ENCODE measurements at places on chromosomes 5 and 9.

DNA sequence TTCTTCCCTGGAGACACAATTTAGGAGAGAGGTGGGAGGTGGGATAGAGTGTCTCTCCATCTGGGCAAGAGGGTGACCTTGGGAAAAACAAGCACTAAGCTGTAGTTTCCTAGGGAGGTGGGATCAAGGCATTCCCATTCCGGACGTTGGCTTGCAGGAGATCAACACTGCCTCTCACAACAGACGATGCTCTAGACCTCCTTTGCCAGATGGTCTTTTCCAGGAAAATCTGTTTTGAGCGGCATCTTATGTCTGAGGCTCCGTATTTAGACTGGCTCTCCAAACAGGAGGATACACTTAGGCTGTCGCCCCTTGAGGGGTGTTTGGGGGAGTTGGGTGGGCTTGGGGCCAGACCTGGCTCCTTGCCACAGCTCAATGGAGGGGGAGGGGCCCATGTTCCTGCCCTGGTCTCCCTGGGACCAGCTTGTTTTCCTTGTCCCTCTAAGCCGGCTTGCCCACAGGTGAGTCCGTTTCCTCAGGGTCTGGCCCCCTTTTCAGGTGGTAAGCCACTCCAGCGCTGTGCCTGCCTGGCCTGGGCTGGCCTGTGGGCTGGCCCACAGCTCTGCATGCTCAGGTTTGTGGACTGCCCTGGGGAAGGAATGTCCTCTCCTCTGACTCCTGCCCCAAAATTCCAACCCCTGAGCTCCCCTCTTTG, 2.4 kb downstream of the PSD2 start:
- no peak for DNase-seq

DNA sequence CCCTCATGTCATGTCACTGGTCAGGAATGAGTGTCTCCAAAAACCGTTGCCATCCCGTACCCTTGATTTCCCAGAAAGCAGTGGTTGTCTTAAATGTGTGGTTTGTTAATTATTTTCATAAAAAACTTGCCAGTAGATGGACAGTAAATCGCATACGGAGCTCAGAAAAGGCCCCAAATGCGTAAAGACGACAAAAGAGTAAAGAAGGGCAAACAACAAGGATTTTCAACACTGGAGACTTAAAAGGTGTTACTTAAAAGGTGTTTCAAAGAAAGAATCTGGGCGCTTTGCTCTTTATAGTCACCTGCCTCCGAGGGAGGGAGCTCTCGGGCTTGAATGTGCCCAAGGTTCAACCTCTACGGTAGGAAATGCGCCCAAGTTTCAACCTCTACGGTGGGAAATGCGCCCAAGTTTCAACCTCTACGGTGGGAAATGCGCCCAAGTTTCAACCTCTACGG, 734 bp downstream of the KIF27 start:
- peak; percentile 69 for DNase-seq

GRCh38 chr9:136014924-136015633, 53.9 kb upstream of the UBAC1 start:
- no peak for DNase-seq

- no peak for DNase-seq
These were observed 84.7 kb downstream of the CFAP95 start for GRCh38 chr9:69905286-69905685.

DNA sequence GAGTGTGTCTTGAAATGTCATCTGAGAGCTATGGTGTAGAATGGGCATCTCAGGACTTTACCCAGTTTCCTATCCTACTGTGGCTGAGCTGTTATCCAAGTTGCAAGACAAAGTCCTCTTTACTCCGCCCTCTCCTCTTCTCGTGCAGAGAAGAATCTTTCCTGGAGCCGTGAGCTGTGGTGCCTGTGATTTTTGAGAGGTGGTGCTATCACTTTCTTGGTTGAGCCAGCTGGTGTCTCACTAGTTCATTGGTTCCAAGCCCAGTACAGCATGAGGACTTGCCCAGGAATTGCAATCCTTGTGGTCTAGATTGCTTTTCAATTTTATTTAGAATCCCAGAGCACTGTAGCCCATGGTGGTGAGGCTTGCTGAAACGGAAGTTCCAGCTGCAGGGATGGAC, 2300.3 kb downstream of the MAT2B start:
- DNase-seq: no peak
